NT2/D1 (cell line): ENCODE measurements at places on chromosomes 3 and 15.

DNA sequence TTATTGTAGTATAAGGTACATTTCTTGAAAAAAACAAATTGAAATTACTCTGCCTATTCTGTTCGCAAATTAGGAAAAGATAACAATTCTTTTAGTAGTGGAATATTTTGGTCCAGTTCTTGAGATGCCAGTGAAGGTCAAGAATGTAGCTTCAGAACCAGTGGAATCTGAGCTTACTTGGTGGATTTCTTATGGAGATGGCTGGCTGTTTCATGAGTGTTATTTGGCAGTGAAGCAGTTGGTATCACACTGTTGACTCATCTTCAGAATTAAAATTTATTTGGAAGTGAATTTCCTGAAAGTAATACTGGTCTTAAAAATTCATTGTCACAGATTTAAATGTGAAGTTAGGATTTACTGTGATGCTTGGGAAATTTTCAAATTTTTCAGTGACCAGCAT lies 19.1 kb downstream of the RNF13 start:
- no peak for DNase-seq

- no peak for DNase-seq
Observed at GRCh38 chr3:25427155-25427554, 908 bp upstream of the RARB start.

DNA sequence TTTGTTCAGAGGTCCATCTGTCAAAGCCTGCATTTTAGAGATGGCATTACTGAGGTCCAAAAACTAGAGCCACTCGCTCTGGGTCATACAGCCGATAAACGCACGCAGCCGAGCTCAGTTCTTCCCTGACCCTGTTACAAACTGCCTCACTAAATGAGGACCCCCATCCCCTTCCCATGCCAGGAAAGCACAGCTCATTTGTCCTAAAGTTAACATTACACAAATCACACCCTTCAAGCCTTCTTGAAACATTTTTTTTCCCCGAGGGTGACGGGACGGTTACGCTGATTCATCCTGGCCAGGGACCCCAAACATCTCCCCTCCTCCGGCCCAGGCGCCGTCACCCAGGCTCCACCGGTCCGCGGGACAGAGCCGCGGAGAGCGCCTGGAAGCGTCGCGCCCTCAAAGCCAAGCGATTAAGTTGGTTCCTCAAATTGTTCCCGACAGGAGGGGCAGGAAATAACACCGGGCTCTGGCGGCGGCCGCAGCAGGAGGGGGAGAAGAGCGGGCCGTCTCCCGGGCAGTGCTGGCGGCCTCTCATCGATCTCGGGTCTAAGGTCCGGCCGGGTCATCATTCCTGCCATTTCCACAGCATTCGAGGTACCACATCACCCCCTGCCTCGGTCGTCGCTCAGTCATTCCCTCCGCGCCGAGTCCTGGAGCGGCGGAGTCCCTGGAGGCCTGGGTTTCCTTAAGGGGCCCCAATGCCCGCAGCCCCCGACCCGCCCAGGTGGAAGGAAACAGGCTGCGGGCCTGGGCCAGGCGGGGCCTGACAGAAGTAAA lies 619 bp upstream of the CMTM8 start:
- DNase-seq, result no peak

DNA sequence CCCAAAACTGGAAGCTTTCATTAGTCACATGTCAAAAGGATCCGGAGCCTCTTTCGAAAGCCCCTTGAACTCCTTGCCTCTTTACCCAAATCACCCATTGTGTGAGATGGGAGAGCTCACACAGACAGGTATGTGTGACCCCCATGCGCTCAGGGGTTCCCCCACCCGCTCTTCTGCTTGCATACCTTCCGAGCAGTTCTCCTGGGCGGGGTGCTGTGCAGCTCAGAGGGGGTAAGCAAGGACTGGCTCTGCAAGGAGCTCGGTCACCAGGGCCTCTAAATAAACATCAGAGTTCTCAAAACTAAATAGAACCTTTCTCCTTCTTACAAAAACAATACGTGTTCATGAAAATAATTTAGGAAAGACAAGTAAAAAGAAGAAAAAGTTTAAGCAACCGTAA lies 55.7 kb downstream of the PXYLP1 start:
- no peak for DNase-seq

GRCh38 chr15:43253431-43254403 lies 13.0 kb downstream of the TGM5 start:
- no peak for DNase-seq

DNA sequence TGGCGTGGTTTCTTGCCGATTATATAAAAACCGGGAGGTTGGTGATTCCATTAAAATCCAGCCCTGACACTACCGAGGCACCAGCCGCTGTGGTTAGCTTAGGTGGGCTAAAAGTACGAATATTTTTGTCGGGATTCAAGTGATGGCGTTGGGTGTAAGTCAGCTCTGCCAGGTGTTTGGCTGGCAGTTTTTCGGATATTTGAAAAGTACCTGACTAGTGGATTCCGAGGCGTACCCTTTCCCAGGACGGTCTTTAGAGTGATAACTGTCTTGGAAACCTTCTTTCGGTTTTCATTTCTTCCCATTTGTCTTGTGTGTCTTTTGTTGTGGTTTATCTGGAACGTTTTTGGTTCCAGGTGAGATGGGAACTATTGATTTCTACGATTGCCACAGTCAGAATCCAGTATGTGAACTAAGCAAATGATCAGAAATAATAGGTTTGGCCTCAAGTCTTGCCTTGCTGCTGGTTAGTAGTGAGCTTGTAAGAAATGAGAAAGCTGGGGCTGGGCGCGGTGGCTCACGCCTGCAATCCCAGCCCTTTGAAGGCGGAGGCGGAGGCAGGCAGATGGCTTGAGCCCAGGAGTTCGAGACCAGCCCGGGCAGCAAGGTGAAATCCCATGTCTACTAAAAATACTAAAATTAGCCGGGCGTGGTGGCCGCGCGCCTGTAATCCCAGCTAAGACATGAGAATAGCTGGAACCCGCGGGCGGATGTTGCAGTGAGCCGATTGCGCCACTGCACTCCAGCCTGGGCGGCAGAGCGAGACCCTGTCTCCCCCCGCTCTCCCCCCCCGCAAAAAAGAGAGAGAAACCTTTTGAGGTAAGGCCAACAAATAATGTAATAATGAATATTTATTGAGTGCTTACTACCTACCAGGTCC lies 1.4 kb downstream of the FYTTD1 start:
- no peak for DNase-seq

GRCh38 chr3:39318301-39318700 lies 11.2 kb upstream of the CCR8 start:
- no peak for DNase-seq

GRCh38 chr3:144018776-144019175 lies 47.2 kb downstream of the DIPK2A start:
- DNase-seq, result no peak

DNA sequence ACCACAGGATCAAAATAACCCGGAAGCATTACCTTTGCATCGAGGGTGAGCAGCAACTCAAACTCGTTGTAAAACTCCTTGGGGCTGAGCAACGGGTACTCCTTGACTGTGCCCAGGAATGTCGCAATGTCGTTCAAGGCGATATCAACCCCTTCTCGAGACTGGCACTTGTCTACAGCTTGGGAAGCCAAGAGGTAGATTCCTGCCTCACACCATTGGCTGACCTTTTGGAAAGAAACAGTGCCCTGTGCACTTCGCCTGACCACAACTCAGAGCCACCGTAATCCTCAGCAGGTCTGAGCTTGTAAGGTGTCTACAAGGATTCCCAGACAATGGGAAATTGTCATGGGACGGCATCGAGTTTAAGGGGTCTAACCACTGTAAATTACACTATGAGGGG lies 43.9 kb downstream of the B3GNT5 start:
- DNase-seq, result no peak

GRCh38 chr3:45712434-45713110 lies 23.4 kb downstream of the SACM1L start:
- no peak for DNase-seq

DNA sequence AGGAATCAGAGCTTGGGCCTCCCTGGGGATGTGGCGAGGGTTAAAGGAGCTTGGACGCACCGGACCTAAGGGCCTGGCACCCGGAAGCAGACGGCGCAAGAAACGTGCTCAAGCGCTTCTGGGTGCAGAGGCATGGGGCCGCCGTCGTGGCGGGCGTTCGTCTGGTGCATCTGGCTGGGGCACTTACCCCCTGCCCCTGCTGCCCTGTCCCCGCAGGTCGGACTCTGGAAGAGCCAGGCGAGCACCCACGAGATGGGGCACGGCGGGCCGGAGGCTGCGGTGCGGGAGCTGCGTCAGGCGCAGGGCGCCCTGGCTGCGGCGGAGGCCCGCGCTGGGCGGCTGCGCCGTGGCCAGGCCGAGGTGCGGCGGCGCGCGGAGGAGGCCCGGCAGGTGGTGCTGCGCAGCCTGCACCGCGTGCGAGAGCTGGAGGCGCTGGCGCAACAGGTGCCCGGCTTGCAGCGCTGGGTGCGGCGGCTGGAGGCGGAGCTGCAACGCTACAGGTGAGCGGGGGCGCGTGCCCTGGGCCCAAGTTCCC lies 2.5 kb downstream of the EFCC1 start:
- no peak for DNase-seq

GRCh38 chr3:148070041-148070440 lies 627.7 kb upstream of the AGTR1 start:
- no peak for DNase-seq

- DNase-seq, result no peak
Observed at GRCh38 chr3:127501177-127501576, 89.4 kb downstream of the TPRA1 start.

DNA sequence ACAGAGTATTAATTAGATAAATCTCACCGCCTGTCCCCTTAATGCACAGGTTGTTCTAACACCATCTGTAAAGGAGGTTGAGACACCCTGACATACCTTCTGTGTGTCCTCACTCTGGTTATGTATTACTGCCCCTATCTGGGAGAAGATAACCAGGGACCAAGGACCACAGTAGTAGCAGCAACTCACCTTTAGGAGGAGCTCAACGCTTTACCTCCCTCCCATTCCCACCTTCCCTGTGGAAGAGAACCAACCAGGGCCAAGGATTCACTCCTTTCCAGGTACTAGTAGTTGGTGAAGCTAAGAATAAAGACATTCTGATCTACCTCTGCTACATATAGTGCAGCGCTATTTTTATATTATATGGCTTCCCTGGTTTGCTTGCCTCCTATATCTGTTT lies 232.6 kb downstream of the MEX3B start:
- peak; percentile 32 for DNase-seq

- no peak for DNase-seq
Observed at GRCh38 chr3:43638594-43639447, 17.0 kb upstream of the ANO10 start.

- no peak for DNase-seq
Observed at GRCh38 chr3:71299160-71299559, 284.4 kb downstream of the FOXP1 start.

- peak; percentile 33 for DNase-seq
Observed at GRCh38 chr3:168040607-168041208, 55.0 kb downstream of the GOLIM4 start.

DNA sequence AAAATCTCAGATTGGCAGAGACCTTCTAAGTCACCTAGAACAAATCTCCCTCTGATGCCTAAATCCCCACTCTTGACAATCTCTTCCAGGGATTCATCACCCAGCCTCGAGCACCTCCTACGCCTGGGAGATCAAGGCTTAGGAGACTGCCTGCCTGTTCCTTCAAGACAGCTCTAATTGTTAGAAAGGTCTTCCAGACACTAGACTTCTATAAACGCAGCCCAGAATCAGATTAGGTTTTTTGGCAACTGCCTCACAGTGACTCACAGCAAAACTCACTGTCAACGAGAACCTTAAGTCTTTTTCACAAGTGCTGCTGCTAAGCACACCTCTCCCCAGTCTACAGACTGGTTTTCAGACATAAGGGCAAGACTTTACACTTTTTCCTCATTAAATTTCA lies 23.1 kb downstream of the SRGAP3 start:
- no peak for DNase-seq

GRCh38 chr3:128547368-128547987 lies 54.5 kb upstream of the GATA2 start:
- DNase-seq, result no peak

GRCh38 chr3:14228681-14229470 lies 50.3 kb downstream of the LSM3 start:
- DNase-seq, result no peak
